ENCODE measurements at places on chromosomes 7 and 10. TPM values are rescaled to one million over a fixed set of nuclear protein-coding genes. Genes with fewer than 3 reads are reported as not detected.

DNA sequence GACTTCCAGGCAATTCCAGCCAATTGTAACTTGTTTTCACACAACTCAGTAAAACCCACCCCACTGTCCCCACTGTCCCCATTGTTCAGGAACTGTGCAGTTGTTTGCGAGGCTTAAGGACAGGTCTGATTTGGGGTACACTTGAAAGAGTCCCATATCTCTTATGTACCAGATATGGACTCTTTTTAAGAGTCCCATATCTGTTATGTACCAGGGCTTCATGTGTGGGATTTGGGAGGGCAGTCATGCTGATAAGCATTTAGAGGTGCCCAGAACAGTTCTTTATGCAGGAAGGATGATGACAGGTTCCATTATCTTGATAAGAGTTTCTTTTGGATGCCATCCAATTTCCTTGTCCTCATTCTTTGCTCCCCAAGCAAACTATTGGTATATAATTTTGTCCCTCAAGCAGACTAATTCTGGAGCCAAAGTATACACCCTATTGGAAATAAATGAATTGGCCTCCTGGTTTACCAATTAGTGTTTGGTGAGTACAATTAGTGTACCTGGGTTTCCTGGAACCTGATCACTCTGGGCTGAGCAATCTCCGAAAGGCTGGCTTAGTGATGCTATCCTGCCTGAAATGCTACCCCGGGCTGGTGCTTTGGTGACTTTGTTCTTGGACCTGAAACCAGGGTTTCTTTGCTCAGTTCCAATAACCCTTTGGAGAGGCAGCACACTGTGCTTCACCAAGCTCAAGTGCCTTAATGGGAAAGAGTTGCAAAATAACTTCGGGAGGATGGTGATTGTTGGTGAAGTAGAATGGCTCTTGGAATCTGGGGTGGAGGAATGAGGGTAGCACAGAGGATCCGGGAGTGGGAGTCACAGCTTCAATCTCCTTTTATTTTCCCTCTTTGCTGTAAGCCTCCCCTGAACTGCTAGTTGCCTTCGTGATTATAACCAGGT lies 6.2 kb upstream of the DMBT1 start:
- no peak for DNase-seq

DNA sequence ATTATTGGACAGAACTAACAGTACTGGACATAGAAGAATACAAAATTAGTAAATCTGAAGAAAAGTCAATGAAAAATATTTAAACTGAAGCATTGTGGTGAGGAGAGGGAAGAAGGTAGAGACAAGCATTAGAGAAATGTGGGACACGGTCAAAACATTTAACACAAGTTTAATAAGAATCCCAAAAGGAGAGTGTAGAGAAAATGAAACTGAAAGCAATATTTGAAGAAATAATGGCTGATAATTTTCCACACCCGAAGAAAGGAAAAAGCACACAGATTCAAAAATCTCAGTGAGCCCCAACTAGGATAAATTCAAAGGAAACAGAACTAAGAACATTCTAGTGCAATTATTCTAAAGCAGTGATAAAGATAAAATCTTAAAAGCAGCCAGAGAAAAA lies 126.4 kb upstream of the LRRTM3 start:
- DNase-seq = no peak

- no peak for DNase-seq
Measured at GRCh38 chr7:94239661-94240234, 154.9 kb upstream of the COL1A2 start.

- no peak for DNase-seq
Measured at GRCh38 chr10:80497187-80498077, 40.3 kb upstream of the SH2D4B start.

GRCh38 chr10:98269435-98269912 lies 1.5 kb upstream of the LOXL4 start:
- DNase-seq = no peak

DNA sequence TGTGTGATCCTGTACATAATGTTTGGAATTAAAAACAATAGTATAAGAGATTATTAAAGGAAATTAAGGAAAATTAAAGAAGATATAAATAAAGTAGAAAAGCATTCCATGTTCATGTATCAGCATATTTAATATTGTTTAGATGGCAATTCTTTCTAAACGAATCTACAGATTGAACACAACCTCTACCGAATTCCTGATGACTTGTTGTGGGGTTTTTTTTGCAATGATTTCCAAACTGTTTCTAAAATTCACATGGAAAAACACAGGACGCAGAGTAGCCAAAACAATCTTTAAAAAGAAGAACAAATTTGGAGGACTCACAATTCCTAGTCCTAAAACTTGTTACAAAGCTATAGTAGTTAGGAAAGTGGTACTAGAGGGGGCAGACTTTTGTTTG lies 573.4 kb upstream of the IGFBP3 start:
- no peak for DNase-seq

The CCDC172 gene
- total RNA-seq = not detected

The C10orf105 gene
- 4.2 TPM for total RNA-seq

The OR9A2 gene
- total RNA-seq = 0.86 TPM

The TAC1 gene
- 7.7 TPM for total RNA-seq

The CYP3A7 gene
- total RNA-seq = not detected

The CPVL gene
- 13.1 TPM for total RNA-seq

Data from dorsolateral prefrontal cortex (tissue), 122 donors.